IPS DF 19.7 (cell line): ENCODE measurements at places on chromosomes 5 and 9.

- DNase-seq, result no peak
Observed at GRCh38 chr9:68991457-68991856, 22.5 kb downstream of the PRKACG start.

DNA sequence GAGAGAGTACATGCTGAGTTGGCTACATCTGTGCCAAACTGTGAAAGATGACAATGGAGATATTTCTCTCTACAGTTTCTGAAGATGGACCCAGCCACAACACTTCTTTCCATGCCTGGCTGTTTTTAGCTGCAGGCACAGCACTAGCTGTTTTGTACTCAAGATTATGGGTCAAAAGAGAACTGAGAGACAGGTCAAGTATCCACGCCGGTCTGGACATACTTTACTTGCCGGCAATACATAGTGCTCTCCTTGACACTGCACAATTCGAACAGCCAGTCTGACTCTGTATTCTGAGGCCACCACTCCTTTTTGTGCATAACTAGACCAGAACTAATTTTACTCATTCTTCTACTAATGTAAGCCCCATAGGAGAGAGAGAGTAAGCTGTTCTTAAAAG lies 2.6 kb downstream of the PRLR start:
- no peak for DNase-seq

DNA sequence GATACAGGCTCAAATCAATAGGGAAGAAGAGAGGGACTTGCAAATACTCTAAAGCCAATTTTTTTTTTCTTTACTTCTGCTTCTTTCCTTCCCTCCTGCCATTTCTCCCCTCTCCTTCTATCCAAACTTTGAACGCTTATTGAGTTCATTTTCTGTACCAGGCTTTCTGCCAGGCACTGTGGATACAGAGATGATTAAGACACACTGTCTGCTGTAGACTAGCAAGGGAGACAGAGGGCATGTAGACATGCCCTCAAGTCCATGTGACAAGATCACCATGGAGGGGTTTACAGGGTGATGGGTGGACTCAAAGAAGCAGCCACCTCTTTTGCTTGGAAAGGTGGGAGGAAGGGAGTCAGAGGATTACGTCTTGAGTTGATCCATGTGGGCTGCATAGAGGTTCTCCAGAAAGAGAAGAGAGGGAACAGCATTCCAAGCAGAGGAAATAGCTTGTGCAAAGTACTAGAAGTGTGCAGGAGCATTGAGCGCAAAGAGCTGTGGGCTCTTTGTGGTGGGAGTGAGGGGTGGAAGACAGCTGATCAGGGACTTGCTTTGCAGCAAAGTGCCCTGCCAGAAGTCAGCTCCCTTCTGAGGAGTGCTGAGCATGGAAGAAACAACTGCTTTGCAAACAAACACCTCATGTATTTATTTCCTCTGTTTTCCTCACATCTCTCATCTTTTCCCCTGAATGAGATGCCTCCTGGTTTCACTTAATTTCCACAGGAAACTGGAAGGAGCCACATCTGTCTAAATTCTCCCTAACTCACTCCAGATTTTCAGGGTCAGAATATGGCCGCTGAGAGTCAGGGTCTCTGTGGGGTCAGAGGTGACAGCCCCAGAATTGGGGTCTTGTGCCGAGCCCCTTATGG lies 64.4 kb upstream of the COL15A1 start:
- no peak for DNase-seq

DNA sequence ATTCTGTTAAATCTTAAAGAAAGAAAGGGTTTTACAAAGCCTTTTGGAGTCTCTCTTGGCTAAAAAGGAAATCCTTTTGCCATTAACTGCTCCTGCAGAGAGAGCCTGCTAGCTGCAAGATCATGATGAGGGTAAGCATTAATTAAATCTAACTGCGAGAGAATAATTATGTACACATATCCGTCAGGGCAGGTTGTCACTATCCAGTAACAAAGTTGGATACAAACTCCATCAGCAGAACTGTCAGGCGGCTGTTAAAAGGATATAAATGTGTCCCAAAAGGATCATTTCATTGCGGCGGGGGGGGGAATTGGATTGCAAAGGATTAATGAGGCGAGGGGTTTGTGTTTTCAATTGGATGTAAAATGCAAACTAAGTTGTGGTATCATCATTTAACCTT lies 289.3 kb downstream of the ASTN2 start:
- no peak for DNase-seq

DNA sequence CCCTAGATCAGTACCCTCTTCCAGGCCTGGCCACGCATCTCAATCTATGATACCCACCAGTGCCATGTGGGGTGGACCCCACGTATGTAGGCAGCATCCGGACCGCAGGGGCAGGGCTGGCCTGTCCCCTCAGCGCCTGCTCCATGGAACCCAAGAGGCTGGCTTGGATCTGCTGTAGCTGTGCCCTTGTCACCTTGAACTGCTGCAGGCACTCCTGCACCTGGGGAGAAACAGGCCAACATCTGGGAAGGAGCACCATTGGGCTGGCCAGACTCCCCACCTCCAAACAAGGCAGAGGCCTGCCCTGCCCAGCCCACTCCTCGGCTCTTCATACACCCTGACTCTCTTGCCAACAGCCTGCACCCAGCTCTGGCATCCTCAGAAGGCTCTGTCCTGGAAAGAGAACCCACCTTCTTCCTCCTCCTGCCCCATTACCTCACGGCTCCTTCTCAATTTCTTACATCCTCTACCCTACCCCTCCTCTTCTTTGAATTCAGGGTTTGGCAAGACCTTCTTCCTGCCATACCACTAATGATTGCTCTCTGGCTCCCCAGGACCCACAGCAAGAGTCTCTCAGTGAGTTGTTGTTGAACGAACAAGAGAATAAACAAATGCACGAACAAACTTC lies 7.7 kb downstream of the HK3 start:
- DNase-seq, result no peak

DNA sequence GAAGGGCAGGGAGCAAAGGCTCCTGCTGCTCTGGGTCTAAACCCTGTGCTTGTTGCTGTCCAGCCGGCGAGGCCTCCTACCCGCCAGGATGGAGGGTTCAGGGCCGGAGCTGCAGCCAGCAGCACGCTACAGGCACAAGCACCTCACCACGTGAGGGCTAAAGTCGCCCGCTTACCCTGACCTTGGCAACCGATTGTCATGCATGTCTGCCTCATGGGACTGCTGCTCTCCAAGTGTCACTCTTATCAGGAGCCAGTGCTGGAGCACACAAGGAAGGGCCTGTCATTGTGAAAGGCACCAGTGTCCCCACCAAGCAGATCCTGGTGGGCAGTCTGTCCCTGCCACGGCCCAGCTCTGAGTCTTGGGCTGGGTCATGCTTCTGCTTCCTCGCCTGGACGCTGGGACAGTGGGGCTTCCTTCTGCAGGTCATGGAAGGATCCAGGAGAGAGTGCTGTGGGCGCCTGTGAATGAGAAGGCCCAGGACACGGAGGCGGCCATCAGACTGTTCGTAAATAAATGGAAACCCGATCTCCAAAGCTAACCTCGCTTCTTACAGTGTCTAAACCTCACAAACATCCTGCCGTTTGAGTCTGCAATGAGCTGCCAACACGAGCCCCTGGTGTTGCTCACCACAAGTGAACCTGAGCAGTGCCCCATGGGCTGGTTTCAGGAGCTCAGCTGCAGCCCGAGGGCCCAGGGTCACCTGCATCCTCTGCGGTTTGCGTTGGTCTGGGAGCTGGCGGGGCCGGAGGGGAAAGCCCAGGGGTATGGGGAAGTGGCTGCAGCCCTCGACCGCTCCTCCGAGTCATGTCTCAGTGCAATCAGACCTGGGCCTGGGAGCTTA lies 58.2 kb upstream of the RXRA start:
- DNase-seq, result no peak

GRCh38 chr5:25448190-25448621 lies 803.4 kb upstream of the CDH10 start:
- DNase-seq, result peak; percentile 73

DNA sequence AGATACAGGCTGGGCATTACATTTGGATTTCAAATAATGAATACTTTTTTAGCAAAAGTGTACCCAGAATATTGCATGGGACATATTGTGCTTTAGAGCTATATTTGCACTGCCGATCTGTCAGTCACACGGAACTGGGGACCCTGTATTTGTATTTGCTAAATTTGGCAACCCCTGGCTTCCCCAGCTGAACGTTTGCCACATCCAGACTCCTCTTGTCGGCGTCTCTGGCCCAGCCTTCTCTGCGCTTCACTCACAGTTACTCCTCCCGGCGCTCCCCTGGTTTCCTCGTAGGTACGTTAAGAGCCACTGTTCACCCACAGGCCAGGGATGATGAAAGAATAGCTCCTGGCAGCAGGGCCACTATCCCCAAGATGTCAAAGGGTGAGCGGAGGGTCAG lies 58.7 kb downstream of the NSUN2 start:
- no peak for DNase-seq

DNA sequence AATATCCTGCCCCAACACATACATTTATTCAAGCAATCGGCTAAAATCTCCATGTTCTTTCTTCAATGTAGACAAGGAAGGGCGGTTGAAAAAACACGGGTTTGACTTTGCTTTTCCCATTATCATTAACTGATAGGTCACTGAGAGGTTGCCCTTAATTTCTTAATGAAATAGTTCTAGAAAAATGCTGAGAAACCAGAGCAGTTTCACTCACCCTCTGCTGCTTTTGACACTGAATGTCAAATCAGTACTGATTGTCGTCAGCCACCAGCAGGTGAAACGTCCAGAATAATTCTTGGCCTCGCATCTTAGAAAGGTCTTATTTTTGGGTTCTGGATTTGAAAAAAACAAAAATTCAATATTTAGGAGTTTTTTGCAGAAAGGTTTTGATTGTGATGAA lies 8.1 kb downstream of the IL12B start:
- no peak for DNase-seq
